ENCODE measurements at places on chromosomes 3 and 15.
A peak's percentile ranks its signal among the peaks of the same experiment; 100 is the strongest.

DNA sequence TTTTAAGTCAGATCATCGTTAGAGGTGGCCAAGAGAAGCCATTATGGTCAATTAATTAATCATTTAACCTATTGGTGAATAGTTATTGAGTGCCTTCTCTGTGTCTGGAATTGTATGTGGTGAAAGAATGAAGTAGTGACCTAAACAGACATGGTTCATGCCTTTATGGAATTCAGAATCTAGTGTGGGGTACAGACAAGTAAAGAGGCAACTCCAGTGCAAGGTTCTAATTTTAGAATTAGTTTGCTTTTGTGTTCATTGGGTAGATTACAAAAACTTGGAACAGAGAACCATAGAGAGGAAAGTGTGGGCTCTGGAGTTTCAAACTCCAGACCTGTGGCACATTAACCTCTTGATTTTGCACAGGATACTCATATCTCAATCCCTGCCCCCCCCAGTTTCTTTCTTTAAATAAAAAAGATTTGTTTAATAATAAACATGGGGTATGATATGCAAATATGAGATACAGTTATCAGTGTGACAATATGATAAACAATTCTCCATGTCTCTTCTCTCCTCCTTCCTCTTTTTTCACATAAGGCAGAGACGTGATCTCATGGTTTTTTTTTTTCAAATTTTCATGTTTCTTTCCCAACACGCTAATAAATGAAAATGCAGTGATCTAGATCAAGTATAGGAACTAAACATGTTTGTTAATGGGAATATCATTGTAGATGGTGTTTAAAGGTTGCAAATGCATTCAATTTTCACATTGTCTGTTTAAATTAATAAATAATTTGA is 117.9 kb downstream of the MITF start:
- no peak for DNase-seq

DNA sequence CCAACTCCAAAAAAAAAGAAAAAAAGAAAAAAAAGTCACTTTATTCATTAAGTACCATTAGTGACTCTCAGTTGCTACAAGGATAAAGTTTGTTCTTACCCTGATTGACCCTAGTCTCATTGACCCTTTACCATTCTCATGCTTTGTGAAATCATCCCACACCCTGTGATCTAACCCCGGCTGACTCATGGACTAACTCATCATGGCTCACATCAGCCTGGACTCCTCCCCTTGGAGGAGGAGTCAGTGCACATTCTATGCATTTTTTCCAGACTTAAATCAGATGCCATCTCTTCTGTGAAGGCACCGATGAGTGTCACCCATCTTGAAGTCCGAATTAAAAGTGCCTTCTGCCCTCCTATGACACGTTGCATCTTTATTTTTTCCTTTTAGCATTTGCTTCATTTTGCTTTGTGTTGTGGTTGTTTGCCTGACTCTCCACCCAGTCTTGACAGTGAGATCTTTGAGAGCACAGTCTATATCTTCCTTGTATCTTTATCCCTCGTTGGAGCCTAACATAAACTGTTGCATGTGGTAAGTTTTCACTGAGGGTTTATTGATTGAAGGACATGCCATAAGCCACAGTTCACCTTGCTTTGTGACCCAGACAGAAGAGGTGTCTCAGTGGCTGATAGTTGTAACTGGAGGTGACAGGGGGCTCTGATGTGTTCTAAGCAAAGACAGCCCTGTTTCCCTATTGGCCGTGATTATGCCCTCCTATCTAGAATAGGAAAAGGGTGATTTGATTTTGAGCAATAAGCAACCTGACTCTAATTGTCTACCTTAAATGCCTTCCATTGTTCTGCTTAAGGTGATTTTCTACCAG is 72.1 kb downstream of the IL1RAP start:
- DNase-seq: peak; percentile 99

DNA sequence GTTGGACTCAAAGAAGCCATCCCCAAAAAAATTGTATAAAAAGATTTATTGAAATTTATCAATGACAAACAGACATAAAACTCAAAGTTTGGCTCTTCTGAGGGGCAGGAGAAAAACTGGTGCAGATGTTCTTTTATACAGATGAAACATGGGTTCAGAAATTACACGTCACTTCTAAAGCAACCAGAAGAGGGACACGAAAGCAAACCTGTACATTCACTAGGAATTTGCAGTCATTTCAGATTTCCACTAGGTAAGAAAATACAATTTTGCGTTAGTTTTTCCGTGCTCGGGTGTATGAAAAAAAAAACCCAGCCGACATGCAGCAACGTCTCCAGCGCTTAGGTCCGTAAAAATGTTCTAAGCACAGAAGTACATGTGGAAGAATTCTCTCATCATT is 41.8 kb downstream of the ANP32A start:
- DNase-seq: no peak

DNA sequence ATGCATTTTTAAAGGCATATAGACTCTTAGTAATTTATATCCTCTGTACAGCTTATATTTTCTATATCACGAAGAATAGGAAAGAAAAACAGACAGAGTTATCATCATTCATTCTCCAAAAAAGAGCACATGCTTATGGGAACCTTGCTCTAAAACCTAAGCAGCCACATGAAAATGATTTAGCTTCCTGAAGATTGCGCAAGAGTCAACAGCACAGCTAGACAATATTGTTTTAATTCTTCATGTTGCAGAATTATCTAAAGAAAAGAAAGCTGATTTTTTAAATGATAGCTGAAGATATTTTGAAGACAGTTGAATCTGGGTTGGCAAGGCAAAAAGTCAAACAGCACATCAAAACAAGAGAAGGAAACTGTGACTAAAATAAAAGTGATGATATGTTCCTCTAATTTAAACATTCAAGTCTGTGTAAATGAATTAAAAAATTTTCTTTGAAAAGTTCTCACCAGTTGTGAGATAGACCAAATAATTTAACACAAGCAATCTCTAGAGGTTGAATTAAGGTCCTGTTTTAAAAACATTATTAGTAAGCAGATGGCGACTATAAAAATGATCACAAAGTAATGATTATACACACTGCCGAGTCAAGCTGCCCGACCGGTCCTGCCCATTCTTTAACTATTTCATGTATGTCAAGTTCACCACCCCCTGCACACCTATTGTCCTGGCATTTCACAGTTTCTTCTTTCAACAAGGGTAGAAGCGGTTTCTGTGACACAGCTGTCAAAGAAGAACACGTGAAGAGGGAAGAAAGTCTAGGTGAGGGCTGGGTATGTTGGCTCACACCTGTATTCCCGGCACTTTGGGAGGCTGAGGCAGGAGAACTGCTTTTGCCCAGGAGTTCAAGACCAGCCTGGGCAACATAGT is 74.2 kb upstream of the BHLHE40 start:
- peak; percentile 71 for DNase-seq

DNA sequence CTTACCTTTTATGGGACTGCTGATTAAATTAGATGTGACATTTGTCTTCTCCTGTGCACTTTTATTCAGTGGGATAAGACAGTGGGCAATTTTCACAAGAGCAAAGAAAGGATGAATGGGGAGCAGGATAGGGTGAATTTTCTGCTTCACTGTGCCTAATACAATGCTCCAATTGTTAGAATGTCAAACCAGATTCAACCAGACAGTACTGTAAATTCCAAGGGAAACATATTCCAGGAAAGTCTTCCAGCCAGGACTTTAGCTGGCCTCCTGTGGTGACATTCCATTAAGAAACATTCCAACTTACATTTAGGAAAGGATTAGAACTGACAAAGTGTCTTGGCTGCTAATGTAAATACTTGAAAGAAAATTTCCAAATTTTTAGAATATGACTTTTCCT is 100.1 kb upstream of the PROK2 start:
- no peak for DNase-seq

DNA sequence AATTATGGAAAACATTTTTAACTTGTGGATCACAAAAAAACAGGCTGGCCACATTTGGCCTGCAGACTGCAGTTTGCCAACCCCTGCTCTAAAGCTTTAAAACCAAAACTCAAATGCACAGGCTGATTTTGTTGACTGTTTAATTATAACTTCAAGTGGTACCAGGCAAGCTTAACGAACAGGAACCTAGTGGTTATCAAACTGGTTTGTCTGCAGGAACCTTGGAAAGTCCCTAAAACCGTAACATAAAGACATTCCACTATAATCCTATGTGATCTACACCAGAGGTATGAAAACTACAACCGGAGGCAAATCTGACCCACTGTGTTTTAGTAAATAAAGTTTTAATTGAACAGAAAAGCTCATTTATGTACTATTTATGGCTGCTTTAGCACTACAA is 52.4 kb downstream of the TBL1XR1 start:
- DNase-seq: no peak

GRCh38 chr15:62933386-62933785 is 109.2 kb upstream of the TPM1 start:
- DNase-seq: no peak

- DNase-seq: no peak
Measured at GRCh38 chr3:133269393-133269792, 130.5 kb upstream of the BFSP2 start.

DNA sequence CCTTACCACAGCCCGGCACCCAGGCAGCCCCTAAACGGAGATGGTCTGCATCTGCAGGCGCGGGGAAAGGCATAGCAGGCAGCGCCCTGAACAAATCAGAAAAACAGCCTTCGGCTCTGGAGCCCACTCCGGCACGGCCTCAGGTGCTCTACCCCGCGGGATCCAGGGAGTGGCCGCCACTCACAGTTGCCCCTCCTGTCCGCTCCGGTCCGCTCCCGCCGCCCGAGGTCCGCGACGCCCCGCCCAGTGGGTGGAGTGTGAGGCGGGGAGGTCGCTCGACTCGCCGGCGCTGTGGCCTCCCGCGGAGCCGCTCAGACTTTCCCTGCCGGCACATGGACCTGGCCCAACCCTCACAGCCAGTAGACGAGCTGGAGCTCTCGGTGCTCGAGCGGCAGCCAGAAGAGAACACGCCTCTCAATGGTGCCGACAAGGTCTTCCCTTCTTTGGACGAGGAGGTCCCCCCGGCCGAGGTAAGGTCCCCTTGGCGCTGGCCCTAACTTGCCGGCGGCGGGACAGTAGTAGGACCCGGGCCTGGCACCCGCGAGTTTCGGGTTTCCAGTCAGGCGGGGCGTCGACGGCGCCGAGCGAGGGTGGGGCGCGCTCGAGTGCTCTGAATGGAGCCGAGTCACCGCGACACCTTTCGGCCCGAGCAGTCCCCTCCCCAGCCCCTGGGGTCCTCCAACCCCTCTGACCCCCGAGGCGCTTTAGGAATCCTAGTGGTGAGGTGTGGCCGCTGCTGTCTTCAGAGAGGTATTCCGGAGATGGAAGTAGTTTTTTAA is at the start of gene C3orf52:
Gene C3orf52, plus strand, starts transcription at position 314 of the 779 bp plus-strand sequence. Its CDS starts 19 bp downstream, at position 333.
- DNase-seq: peak; percentile 77

DNA sequence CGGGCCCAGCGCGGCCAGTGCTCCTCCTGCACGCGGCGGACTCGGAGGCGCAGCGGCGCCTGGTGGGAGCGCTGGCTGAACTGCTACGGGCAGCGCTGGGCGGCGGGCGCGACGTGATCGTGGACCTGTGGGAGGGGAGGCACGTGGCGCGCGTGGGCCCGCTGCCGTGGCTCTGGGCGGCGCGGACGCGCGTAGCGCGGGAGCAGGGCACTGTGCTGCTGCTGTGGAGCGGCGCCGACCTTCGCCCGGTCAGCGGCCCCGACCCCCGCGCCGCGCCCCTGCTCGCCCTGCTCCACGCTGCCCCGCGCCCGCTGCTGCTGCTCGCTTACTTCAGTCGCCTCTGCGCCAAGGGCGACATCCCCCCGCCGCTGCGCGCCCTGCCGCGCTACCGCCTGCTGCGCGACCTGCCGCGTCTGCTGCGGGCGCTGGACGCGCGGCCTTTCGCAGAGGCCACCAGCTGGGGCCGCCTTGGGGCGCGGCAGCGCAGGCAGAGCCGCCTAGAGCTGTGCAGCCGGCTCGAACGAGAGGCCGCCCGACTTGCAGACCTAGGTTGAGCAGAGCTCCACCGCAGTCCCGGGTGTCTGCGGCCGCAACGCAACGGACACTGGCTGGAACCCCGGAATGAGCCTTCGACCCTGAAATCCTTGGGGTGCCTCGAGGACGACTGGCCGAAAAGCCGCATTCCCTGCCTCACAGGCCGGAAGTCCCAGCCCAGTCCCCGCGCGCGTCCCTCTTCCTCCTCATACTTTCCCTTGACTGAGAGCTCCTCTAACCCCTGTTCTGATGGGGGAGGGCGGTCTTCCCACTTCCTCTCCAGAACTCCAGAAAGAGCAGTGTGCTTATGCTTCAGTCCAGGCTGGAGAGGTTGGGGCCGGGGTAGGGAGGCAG is 1.4 kb upstream of the IL17RC start:
- DNase-seq: peak; percentile 58

- DNase-seq: peak; percentile 15
Measured at GRCh38 chr3:143339451-143339850, 219.9 kb downstream of the CHST2 start.

- no peak for DNase-seq
Measured at GRCh38 chr15:74396146-74396438, 28.6 kb upstream of the CYP11A1 start.

GRCh38 chr15:68900027-68900426 is 30.3 kb upstream of the SPESP1 start:
- no peak for DNase-seq

GRCh38 chr3:71958533-71958932 is 173.6 kb upstream of the PROK2 start:
- DNase-seq: no peak

DNA sequence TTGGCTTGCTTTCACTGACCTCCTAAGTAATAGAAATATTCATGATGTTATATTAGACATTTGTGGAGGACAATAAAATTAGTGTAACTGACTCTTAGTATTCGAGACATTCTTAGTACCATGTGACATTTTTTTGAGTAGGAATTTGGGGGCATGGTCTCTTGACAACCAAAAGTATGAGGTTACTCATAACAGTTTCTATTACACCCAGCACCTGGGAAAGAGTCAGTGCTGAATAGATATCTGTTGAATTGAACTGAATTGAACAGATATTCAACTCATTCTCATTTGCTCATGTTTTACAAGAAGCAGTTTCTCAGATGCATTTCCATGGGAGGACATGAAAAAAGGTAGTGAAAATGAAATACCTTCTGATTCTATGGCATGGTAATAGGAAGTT is 84.4 kb downstream of the CMSS1 start:
- DNase-seq: no peak

GRCh38 chr15:58297639-58298038 is 134.2 kb upstream of the LIPC start:
- DNase-seq: no peak

DNA sequence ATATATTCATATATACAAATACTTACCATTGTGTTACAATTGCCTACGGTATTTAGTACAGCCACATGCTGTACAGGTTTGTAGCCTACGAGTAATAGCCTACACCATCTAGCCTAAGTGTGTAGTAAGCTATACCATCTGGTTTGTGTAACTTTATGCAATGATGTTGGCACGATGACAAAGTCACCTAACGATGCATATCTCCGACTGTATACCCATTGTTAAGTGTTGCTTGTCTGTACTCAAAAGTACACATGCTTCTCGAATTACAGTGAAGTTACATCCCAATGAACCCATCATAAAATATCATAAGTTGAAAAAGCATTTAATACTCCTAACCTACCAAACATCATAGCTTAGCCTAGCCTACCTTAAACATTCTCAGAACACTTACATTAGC is 327.1 kb downstream of the KBTBD8 start:
- no peak for DNase-seq

GRCh38 chr3:58683001-58683458 is 16.5 kb upstream of the FAM3D start:
- DNase-seq: no peak

GRCh38 chr3:17195192-17195611 is 310.4 kb downstream of the PLCL2 start:
- peak; percentile 67 for DNase-seq

- no peak for DNase-seq
Measured at GRCh38 chr3:9222049-9222448, 27.4 kb downstream of the SRGAP3 start.
